Colonic mucosa (tissue), 4 donors: ENCODE measurements at places on chromosomes 3 and 15.

DNA sequence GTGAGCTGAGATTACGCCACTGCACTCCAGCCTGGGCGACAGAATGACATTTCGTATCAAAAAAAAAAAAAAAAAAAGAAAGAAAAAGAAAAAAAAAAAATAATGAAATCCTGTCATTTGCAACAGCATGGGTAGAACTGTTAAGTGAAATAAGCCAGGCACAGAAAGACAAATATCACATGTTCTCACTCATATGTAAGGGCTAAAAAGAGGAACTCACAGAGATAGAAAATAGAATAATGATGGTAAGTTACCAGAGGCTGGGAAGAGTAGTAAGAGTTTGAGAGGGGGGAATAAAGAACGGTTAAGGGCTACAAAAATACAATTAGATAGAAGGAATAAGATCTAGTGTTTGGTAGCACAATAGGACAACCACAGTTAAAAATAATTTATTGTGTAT is 19.7 kb downstream of the DENND6A start:
- DNase-seq = no peak

GRCh38 chr3:31028766-31029165 is 134.3 kb upstream of the GADL1 start:
- DNase-seq = no peak

- DNase-seq = no peak
Measured at GRCh38 chr3:192855434-192855833, 62.2 kb downstream of the MB21D2 start.

GRCh38 chr3:44554626-44555592 is at the start of gene ZKSCAN7:
Gene ZKSCAN7, plus strand, starts transcription at chr3:44555193. Its CDS starts 1,855 bp downstream, at chr3:44557048.
- peak; percentile 49 for DNase-seq

DNA sequence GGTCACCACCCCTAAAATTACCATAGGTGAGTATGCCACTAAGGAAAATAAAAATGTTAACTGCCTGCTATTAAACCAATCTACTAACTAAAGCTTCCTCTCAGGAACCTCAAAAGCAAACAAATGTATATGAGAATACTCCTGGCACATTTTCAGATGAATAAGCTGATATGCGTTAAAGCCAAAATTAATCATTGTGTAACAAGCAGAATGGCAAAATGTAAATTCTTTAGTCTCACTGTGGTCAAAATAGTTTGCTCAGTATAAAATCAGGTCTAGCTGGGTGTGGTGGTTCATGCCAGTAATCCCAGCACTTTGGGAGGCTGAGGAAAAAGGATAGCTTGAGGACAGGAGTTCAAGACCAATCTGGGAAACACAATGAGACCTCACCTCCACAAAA is 53.6 kb downstream of the SUMF1 start:
- DNase-seq = no peak

DNA sequence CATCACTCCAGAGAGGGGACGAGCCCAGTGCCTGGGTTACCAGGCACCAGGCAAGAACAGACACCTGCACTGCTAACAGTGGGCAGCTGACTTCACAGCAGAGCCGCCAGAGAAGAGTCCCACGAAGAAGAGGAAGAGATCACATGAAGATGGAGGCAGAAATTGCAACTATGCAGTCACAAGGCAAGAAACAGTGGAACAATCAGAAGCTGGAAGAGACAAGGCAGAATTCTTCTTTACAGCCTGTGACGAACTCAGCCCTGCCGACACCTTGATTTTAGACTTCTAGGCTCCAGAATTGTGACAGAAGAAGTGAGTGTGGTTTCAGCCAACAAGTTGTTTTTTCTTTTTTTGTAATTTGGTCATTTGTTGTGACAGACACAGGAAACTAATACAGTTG is 59.2 kb downstream of the IL12A start:
- no peak for DNase-seq
